ENCODE measurements at places on chromosomes 3 and 15.

GRCh38 chr3:151538456-151539393 lies 77.9 kb upstream of the IGSF10 start:
- no peak for DNase-seq

DNA sequence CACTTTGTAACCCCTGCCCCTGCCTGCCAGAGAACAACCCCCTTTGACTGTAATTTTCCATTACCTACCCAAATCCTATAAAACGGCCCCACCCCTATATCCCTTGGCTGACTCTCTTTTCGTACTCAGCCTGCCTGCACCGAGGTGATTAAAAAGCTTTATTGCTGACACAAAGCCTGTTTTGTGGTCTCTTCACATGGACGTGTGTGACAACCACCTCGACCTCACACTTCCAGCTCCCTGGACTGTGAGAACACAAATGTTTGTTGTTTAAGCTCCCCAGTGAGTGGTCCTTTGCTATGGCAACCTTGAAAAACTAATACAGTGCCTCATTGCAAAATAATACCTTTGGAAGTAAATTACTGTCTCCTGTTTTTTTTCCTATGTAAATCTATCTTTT lies 299.2 kb upstream of the POU1F1 start:
- DNase-seq = no peak

GRCh38 chr3:172009803-172010202 lies 29.6 kb upstream of the FNDC3B start:
- no peak for DNase-seq

DNA sequence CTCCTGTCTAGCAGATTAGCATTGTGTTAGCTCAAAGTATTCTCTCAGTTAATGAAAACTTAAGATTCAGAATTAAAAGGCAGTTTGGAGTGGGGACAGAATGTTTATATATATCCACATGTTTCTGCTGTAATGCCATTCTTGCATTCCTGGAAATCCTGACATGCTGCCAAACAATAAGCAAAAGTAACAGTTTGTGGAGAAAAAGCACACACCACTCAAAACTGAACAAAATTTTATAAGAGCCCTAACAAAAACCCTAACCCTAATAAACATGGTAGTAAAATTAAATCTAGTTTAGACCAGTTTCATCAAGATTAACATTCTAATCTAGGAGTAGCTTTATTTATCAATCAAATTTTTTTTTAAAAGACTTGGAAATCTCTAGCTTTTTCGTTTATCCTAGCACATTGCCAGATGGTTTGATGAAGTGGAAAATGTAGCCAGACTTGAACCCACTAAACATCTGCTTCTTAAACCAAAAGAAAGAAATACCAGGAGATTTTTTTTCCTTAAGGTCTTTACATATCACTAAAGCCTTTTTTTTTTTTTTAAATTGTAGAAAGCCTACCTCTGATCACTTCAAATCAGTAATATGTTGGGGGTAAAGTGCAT lies 3.7 kb downstream of the TCAIM start:
- DNase-seq = no peak

- no peak for DNase-seq
Observed at GRCh38 chr3:34388830-34389229, 590.4 kb downstream of the PDCD6IP start.

- no peak for DNase-seq
Observed at GRCh38 chr3:15797642-15798303, at the start of gene ANKRD28. Gene ANKRD28 (minus strand): TSS chr3:15797979. CDS start chr3:15796521, 1,458 bp downstream.

DNA sequence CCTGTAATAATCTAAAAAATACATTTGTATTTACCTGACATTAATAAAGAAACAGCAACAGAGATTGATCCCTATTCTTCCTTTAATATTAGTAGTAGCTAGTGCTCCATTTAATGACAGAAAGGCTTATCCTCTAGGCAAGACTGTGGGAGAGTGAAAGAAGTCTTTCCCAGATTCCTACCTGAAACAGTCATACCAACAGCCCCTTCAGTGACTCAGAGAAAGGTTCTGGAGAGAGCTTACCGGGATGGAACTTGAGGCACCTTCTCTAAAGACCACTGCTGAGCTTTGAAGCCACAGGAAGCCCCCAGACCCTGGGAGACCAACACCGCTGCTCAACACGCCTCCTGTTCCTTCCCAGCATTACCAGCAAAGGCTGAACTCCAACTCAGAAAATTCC lies 66.9 kb upstream of the FGF12 start:
- DNase-seq = no peak

All from activated CD4-positive, alpha-beta T cell treated with anti-CD3 and anti-CD28 coated beads for 1 hour (primary cell).